ENCODE measurements at places on chromosomes 12 and 14.

GRCh38 chr12:23827353-23827752 is 122.1 kb downstream of the SOX5 start:
- no peak for DNase-seq

DNA sequence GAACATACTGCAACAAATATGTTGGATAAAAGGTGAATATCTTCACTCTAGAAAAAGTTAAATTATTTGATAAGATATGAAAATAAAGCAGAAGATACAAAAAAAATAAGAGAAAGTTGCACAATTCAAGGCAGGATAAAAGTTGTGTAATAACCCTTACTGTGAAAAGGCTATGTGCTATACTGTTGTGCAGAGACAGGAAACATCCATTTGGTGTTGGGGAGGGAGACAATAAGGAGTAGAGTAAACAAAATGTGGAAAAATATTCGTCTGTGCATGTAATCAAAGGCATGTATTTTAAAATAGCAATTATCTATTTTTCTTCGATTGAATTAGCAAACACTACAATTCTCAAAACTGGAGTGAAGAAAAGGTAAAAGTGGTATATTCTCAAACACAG is 34.8 kb downstream of the PTHLH start:
- no peak for DNase-seq

DNA sequence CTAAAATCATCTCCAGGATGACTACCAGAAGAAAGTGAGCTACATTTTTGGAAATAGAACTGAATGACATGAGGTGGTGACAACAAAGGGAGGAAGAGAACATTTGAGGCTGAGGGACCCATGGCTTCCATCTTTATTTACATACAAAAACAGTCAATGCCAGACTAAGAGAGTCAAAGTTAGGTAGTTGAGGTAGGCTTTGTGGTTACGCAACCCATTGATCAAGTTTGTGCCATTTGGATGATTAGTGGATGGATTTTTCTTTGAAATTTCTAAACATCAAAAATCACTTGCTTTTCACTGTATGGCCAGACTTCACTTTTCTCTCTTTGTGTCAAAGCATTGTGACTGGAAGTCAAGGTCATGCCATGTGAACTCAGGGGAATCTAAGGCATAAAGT is 22.9 kb downstream of the ASCL1 start:
- DNase-seq, result no peak

DNA sequence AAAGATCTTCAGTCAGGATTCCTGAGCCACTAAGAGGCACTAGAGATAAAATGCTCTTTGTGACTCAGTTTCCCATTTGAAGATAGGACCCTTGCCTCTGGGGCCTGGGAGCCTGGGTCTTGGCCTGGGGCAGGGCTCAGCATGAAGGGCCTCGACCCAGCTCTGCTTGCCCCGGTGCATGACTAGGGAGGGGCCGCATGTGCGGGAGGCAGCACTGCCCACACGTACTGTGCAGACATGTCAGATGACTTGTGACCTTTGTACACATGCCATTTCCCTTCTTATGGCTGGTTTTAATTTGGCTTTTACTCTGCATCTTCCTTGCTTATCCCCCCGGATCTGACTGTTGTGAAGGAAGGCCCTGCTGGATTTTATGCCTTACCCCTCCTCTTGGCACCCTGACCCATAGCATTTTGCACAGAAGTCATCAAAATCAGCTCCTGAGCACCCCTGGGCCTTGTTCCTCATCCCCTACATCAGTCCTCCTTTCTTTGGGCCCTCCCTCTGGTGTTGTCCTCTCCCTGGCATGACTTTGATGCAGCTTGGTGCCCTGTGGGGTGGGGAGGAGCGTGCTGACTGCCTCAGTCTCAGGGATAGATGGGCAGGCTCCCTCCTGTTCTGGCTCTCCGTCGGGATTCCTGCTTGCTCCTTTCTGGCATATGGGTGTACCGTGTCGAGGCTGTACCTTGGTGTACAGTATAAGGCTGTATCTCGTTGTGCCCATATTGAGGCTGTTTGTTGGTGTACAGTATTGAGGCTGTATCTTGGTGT is 4.4 kb downstream of the CLSTN3 start:
- DNase-seq, result no peak

DNA sequence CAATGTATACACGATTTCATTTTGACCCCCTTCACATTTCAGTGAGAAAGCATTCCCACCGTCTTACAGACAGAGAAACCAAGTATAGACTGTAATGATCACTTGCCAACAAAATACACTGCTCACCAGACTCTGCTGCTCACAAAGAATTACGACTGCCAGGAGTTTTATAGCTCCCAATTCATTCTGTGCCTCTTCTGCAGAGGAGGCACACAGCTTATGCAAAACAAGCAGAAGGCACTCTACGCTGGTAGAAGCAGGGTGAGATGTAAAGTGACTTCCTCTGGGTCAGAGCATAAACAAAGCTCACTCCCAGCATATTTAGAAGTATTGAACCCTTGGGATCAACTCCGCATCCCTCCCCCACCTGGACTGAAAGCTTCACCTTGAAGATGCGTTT is 14.6 kb downstream of the SPTB start:
- DNase-seq, result no peak

DNA sequence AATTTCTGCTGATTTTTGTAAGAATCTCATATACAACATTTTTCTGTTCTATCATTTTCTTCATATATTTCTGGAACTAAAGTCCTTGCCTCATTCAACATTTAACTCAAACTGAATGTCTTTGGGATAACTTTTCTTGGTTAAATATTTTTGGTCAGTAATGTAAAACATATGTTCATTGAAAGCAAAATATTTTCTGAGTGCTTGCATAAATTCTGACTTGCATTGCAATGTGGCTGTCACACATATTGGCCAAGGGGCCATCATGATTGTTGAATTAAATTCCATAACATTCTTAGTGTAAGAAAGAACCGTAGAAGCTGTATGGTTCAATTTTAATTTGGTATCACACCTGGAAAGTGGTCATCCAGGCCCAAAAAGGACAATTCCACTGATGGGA is 369.4 kb downstream of the GALC start:
- no peak for DNase-seq

- DNase-seq, result no peak
Observed at GRCh38 chr14:67331368-67332125, 28.1 kb downstream of the ATP6V1D start.

DNA sequence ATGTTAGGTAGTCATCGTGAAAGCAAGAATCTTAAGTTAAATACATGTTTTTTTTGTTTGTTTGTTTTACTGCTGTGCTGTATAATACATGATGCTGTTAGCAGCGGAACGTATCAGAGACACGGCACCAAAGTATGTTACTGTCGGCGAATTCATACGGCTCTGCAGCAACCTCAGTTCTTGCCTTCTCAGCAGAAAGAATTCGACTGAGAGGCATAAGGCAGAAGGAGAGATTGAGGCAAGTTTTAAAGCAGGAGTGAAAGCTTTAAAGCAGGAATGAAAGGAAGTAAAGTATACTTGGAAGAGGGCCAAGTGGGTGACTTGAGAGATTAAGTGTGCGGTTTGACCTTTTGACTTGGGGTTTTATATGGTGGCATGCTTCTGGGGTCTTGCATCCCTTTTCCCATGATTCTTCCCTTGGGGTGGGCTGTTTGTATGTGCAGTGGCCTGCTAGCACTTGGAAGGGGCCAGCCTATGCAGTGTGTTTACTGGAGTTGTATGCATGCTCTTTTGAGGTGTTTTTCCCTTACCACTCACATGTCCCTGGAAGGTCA is 23.7 kb downstream of the LEMD3 start:
- DNase-seq, result no peak

- DNase-seq, result peak; percentile 27
Observed at GRCh38 chr14:94392510-94392935, 4.1 kb upstream of the SERPINA1 start.

DNA sequence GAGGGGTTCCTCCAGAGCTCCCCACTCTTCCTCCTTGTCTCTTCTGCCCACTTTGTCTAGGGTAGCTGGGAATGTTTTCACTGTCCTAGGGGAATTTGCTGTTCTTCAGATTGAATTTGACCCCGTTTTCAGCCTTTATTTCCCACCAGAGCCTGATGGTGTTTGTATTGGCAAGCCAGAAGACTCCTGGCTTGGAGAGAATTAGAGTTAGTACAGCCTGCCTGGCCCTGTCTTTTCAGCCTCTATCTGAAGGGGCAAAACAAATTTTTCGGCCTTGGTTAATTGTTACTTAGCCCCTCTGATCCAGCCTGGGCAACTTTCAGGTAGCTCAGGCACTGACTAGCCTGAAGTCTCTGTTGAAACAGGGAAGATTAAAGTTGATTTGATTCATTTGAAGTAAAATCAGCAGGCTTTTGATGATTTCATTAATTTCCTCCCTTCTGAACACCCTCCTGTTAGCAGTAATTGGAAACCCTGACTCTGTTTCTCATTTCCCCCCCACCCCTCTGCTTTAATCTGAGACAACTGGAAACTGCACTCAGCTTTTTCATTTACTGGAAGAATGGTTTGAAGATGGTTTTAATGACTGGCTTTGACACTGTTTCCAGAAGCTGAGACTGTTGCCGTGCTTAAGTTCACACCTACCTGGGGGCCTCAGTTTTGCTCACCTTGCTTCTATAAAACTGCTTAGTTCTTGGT is 63.3 kb downstream of the SUSD6 start:
- peak; percentile 52 for DNase-seq

- DNase-seq, result no peak
Observed at GRCh38 chr14:99735189-99736135, 51.4 kb downstream of the CYP46A1 start.

- DNase-seq, result no peak
Observed at GRCh38 chr14:72686832-72687231, 207.1 kb downstream of the DPF3 start.

GRCh38 chr12:66694666-66695613 is 16.1 kb upstream of the GRIP1 start:
- DNase-seq, result no peak

GRCh38 chr12:51823875-51824565 is 24.5 kb downstream of the FIGNL2 start:
- DNase-seq, result peak; percentile 31

DNA sequence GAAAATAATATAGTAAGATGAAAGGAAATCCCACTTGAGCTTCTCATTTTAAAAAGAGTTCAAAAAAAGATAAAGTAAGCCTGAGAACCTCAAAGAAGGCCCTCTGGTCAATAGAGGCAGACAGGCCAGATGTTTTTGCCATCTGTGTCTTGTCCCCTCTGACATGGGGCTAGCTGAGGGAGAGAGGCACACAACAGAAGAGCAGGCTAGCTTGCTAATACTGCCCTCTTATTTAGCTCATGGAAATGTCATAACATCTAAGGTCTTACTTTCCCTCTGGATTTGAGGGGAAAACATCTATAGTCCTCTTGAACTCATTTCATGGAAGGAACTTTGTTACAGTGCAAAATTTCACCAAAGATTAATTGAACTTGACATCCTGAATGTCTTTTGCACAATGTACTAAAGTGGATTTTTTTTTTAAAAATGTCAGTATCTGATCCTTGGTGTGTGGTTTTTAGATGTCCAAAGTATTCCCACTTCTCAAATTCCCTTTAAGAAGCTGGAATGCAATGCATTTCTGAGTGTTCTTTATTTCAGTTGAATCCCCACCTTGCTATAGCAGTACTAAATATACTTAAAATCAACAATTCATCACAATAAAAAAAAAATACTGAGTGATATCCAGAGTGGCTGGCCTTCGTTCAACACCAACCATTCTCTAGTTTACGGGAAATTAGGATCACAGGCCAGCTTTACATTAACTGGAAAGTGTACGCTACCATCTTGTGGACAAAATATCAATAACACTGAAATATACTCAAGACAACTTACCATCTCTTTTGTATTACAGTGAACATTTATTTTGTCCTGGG is 176.7 kb downstream of the PAH start:
- DNase-seq, result no peak

DNA sequence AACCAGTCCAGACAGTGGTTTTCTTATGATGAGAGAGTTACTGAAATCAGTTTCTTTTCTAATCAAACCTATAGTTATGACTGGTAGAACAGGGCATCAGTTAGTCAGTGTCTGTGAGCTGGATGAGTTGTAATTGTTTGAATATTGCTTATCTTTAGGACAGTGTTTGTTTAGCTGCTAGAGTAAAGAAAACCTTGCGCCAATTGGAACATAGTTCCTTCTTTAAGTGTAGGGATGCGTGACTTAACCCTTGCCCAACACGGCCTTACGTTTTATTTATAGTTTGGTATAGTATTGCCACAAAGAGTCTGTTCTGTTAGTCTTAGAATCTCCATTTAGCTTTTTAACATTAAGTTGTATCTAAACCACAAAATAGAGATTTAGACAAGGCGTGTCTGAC is 572.6 kb downstream of the SLC16A7 start:
- DNase-seq, result no peak

DNA sequence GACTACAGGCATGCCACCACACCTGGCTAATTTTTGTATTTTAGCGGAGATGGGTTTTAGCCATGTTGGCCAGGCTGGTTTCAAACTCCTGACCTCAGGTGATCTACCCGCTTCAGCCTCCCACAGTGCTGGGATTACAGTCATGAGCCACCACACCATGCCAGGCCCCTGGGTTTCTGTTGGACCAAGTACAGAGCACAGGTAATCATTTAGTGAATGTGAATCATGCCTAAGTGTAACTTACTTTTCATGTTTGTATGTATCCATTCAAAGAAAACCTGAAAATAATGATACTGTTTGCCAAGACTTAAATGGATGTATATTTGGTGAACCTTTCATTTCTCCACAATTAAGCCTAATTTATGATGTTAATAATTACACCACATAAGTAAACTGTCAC is 65.9 kb downstream of the FGD6 start:
- no peak for DNase-seq

- no peak for DNase-seq
Observed at GRCh38 chr12:24020397-24021163, 71.1 kb upstream of the SOX5 start.

GRCh38 chr14:68576031-68576430 is 216.8 kb downstream of the ZFP36L1 start:
- no peak for DNase-seq

- no peak for DNase-seq
Observed at GRCh38 chr12:1917172-1918070, 1.0 kb downstream of the CACNA2D4 start.

GRCh38 chr12:121581686-121582429 is 1.0 kb upstream of the KDM2B start:
- DNase-seq, result no peak

DNA sequence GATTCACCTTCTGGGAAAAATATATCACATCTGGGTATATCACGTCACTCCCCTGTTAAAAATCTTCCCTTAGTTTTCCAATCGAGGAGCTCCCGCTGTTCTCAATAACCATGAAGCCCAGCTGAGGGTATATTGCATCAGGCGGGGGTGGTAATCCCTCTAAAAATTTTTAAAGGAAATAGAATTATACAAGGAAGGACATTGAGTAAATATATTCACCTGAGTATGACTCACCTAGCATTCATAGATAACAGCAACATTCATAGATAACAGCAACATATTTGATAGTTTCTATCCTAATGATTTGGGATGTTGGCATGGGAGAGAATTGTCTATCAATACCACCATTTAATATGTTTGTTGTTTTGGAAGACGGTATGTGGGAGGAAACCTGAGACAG is 473.6 kb downstream of the RMST start:
- no peak for DNase-seq

- DNase-seq, result no peak
Observed at GRCh38 chr12:2649201-2650030, 145.4 kb upstream of the FKBP4 start.

GRCh38 chr12:2215709-2216560 is 163.1 kb downstream of the CACNA1C start:
- DNase-seq, result no peak

GRCh38 chr14:80167793-80168448 is 43.4 kb downstream of the DIO2 start:
- DNase-seq, result no peak

- no peak for DNase-seq
Observed at GRCh38 chr12:75177997-75178396, 31.6 kb downstream of the KCNC2 start.

Measured in stimulated activated CD4-positive, alpha-beta T cell treated with anti-CD3 and anti-CD28 coated beads, Interleukin-4, amount 100 ng/mL, for 24 hours (primary cell).